Lung (tissue), 17 donors: ENCODE measurements at places on chromosomes 12 and 14. TPM values are rescaled to one million over a fixed set of nuclear protein-coding genes. Genes with fewer than 3 reads are reported as not detected.

GRCh38 chr12:75683220-75683619, 171.8 kb upstream of the KRR1 start:
- H3K27ac ChIP-seq: no peak overlapping the region
- H3K4me3 ChIP-seq: no peak overlapping the region
- H3K27me3 ChIP-seq: no peaks in the 10 kb centered on the region

DNA sequence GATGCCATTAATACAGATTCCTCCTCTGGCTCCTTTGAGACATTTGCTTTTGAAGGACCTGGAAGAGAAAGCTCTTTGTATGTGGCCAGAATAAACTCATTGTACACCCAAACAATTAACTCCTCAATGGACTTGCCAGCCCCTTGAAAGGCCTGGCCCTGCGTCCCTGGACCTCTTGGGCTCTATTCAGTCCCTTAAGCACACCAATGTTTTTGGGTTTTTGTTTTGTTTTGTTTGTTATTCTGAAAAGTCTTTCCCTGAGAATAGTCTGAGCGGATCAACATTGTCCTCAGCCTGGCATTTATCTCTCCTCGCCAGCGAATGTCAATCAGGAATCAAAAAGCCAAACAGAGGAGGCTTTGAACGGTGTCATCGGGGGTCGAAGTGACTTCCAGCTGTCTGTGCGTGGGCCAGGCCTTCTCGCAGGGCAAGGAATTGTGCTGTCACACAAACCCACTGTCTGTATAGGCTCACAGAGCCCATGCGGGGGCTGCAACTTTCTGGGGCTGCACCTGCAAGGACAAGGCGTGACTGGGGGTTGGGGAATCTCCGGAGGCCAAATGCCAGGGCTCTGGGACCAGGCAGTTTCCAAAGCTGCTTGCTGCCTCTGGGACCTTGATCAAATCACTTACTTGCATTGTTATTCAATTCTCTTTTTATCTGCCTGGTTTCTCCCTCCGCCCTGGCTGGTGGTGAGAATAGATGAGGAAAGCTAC, 108.3 kb downstream of the SMOC1 start:
- no peak overlapping the region for H3K27ac ChIP-seq
- DNase-seq: no peak
- H3K27me3 ChIP-seq: no peaks in the 10 kb centered on the region

GRCh38 chr14:74324931-74325361, 22.2 kb upstream of the ABCD4 start:
- H3K4me3 ChIP-seq: no peak overlapping the region
- no peak for DNase-seq
- no peaks in the 10 kb centered on the region for H3K27me3 ChIP-seq
- peaks cover 1% of the 10 kb centered on the region for H3K4me1 ChIP-seq
- no peaks in the 10 kb centered on the region for H3K36me3 ChIP-seq
- H3K27ac ChIP-seq: no peak overlapping the region

DNA sequence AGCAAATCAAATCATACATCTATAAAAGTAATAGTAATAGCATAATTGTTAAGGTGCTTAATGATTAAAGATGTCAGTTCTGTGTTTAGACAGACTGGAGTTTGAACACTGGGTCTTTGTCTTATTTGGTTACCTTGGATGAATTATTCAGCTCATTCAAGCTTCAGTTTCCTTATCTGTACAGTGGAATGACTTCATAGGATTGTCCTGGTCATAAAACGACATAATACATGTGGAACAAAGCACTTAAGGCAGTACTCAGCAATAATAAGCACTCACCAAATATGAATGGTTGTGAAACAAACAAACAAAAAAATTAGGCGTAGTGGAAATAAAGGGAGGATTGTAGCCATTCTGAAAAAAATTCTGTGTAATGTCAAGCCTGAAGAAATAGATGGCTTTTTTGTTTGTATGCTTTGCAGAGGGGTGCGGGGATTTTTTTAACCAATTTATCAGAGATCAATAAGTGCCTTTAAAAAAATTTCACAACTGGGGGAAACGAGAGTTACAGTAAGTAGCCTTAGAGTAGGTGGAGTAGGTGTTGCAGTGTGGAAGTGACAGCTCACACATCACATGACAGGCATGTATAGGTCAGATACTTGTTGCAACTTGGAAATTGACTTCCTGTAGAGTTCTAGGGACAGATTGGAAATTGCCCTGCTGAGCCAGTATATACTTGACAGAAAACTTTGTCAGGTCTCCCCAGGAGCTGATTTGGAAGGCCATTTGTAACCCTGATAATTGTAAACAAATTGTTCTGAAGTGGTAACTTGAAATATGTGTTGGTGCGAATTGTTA, 157.7 kb downstream of the SLC15A5 start:
- no peak overlapping the region for H3K27ac ChIP-seq
- DNase-seq: no peak
- H3K4me1 ChIP-seq: no peaks in the 10 kb centered on the region
- no peaks in the 10 kb centered on the region for H3K36me3 ChIP-seq
- no peak overlapping the region for H3K4me3 ChIP-seq

- H3K27ac ChIP-seq: no peak overlapping the region
- peaks cover 2% of the 10 kb centered on the region for H3K27me3 ChIP-seq
- H3K4me1 ChIP-seq: peaks cover 5% of the 10 kb centered on the region
Observed at GRCh38 chr12:2226641-2227040, 173.9 kb downstream of the CACNA1C start.

DNA sequence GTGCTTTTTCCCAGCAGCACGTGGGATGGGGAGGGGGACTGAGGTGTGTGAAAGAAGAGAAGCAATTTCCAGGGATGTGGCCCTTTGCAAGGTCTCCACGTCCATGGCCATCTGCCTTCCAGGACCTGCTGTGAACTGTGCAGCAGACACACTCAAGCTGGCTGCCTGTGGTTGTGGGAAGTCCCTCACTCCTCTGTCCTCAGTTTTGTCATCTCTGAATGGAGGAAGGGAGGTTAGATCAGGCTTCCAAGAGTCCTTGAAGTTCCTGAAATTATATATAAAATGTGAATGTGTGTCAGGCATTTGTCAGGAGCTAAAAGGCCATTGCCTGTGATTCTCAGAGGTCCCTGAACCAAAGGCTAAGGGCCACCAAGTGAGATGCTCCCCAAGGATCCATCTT, 328.2 kb downstream of the CACNA1C start:
- H3K4me1 ChIP-seq: peaks cover 11% of the 10 kb centered on the region
- H3K27ac ChIP-seq: no peak overlapping the region
- no peaks in the 10 kb centered on the region for H3K27me3 ChIP-seq
- H3K36me3 ChIP-seq: no peaks in the 10 kb centered on the region
- DNase-seq: no peak

- no peaks in the 10 kb centered on the region for H3K4me1 ChIP-seq
- no peaks in the 10 kb centered on the region for H3K27me3 ChIP-seq
- H3K4me3 ChIP-seq: no peak overlapping the region
- no peak for DNase-seq
- H3K36me3 ChIP-seq: no peaks in the 10 kb centered on the region
- H3K27ac ChIP-seq: no peak overlapping the region
Observed at GRCh38 chr12:58509116-58509885, 411.0 kb downstream of the LRIG3 start.

Gene INHBE
- total RNA-seq: not detected

Gene AKAP6
- total RNA-seq: 13.8 TPM
